GM23338 (cell line): ENCODE measurements at places on chromosomes 3 and 15. TPM values are rescaled to one million over a fixed set of nuclear protein-coding genes. Genes with fewer than 3 reads are reported as not detected.

- DNase-seq: no peak
Measured at GRCh38 chr3:32557640-32558352, 12.9 kb downstream of the DYNC1LI1 start.

- DNase-seq: no peak
Measured at GRCh38 chr3:5572168-5572567, 384.7 kb downstream of the EDEM1 start.

Gene CIAO2A
- 318 and 366 TPM in 2 replicates for polyA plus RNA-seq

DNA sequence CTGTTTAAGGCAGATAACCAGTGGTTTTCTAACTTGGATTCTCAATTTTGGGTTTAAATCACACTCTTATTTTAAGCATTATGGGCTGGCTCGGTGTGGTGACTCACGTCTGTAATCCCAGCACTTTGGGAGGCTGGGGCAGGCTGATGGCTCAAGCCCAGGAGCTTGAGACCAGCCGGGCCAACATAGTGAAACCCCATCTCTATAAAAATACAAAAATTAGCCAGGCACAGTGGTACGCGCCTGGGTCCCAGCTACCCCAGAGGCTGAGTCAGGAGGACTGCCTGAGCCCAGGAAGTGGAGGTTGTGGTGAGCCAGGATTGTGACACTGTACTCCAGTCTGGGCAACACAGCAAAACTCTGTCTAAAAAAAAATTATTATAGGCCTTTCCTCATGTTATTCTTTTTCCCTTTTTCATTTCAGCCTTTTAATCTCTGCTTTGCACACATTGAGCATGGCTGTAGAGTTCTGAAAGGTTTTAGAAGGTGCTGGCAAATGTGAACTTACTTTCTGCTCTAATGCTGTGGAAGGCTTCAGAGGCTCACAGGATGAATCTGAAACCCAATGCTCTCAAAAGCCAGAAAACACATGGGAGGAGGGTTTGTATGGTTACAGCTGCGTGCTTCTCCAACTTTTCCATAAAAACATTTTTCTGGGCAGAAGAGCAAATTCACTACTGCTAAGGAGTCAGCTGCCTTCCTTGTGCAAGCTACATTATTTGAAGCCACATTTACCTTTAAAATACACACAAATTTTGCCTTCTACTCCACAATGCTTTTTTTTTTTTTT is 32.5 kb downstream of the CHAC1 start:
- DNase-seq: no peak

DNA sequence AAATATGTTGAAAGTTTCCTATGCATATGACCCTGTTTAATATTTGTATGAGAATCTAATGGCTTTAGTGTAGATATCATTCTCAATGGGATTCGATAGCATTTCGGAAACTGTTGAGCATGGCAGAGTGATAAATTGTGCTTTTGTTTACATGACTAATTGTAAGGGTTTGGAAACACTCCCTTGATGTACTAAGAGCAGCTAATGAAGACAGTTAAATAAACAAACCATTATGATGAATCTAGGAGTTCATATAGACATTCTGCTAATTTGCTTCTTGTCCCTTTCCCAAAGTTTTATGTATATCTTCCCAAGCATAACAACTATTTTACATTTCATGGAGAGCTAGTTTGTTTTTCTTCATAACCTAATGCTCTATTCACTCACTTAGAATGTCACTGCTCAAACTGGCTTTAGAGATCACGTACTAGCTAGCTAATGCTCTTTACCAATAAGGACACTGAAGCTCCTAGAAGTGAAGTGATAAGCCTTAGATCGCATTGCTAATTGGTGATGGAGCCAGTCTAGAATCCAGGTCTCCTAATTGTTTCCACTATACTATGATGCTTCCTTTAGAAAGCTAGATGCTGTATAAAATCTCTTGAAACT is 140.8 kb downstream of the TP63 start:
- no peak for DNase-seq

- no peak for DNase-seq
Measured at GRCh38 chr15:51908316-51908715, 63.3 kb downstream of the LEO1 start.

DNA sequence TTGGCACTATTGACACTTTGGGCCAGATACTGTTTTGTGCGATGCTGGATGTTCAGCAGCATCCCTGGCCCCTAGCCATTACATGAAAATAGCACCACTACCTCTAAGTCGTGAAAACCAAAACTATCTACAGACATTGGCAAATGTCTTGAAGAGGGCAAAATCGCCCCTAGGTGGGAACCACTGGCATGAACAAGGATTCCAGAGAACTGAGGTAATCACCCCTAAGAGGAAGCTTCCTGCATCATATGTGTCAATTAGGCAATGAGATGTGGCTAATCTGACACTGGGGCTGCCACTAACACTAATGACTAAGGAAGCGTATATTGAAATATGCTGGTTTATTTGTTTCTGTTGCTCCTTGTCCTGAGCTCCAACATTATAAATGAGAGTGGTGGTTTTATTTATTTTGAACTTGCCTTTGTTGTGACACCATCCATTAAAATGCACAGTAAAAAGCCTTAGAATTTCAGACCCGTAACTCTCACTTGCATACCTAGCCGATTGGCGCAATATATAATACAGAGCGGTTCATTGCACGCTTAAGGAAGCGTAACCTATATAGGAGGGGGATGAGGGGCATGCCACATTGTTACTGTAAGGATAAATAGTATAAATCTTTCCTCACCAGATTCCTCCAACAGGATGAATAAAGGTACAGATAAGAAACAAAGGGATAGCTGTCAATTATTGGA is 299.8 kb upstream of the CNTN4 start:
- DNase-seq: no peak

GRCh38 chr3:127264292-127264691 is 23.6 kb downstream of the PRR20G start:
- no peak for DNase-seq

Gene SNRPA1
- polyA plus RNA-seq: 313 and 361 TPM in 2 replicates

DNA sequence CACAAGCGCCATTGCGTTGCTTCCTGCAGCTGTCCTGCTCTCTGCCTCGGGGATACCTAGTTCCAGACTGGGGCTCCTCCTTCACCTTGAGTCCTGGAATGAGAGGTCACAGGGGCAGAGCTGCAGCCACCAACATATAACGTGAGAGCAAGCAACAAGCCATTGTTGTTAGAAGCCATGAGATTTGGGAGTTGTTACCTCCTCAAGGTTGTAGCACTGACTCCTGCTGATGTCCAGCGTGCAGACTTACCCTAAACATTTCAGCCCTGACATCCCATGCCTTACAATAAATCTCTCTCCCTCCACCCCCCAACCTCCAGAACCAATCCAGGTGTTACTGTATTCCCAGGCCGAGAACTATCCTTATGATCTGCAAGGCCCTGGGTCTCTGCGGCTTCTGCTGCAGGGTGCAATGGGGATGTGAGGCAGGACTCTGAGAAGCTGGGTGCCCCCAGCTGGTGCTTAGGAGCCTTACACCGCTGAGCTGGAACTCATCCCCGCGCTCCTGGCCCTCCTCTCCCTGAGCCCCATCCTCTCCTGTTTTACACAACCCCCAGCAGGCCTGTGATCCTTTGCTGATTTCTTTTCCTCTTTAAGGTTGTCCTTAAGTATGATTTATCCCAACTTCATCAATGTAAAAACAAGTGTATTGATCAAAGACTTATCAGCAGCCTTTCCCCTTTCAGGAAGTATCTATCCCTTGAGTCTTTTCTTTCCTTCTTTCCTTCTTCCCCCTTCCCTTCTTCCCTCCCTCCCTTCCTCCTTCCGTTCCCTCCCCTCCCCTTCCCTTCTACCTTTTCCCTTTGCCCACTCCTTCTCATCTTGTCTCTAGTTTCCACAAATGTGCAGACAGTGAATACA is 84.2 kb upstream of the ABHD2 start:
- DNase-seq: peak; percentile 89

Gene MORC1
- not detected in 2 replicates for polyA plus RNA-seq

DNA sequence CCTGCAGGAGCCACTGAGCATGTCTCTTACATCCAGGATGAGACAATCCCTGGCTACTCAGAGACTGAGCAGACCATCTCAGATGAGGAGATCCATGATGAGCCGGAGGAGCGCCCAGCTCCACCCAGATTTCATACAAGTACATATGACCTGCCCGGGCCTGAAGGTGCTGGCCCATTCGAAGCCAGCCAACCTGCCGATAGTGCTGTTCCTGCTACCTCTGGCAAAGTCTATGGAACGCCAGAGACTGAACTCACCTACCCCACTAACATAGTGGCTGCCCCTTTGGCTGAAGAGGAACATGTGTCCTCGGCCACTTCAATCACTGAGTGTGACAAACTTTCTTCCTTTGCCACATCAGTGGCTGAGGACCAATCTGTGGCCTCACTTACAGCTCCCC is 6.2 kb downstream of the MAP1A start:
- no peak for DNase-seq

DNA sequence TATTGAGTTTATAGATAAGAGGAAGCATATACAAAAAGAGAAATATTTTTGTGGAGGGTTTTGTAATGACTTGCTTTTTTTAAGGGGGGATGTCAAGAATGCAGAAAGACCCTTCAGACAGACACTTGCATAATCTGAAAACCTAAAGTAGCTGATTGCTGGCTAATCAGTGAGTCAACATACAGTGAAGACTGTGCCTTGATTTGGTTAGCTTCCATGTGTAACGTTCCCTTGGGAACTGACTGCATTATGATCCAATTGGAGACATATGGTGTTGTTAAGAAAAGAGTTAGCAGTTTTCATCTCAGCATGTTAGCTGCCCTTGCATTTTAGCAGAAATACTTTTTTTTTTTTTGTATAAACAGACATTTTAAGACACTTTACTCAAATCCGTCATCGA is 483.2 kb downstream of the RBMS3 start:
- DNase-seq: no peak

GRCh38 chr15:48556159-48556897 is 89.2 kb downstream of the FBN1 start:
- DNase-seq: no peak

Gene IL5RA
- not detected in 2 replicates for polyA plus RNA-seq

Gene EPHA6
- 0.35 and 0.37 TPM in 2 replicates for polyA plus RNA-seq

DNA sequence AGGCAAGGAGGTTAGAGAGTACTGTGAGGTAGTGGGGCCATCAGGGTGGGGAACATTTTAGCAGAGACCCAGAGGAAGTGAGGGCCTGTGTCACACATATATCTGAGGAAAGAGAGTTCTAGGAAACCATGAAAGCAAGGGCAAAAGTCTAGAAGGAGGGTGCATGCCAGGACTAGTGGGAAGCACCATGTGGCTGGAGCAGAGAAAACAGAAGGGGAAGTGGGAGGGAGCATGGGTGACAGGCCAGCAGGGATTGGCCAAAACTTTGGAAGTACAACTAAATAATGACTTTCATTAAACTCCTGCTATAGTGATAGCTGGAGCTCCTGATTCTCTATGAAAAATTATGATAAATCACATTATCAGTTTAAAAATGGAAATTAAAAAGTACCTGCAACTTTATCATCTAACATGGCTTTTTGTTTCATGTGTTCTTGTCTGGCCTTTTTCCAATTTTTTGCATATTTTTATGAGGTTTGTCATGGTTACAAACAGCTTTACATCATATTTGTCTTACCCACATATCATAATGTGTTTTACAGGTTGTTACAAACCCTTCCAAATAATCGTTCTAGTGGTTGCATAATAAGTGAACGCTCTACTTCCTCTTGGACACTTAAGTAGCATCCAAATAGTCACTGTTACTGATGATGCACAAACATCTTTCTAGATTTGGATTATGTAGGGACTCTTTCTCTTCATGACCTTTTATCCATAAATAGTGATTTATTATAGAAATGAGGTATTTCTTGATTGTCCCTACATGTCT is 168.3 kb downstream of the NEK10 start:
- DNase-seq: no peak

- no peak for DNase-seq
Measured at GRCh38 chr3:172100482-172100881, 61.1 kb downstream of the FNDC3B start.

- DNase-seq: no peak
Measured at GRCh38 chr15:50916400-50916799, 7.9 kb downstream of the AP4E1 start.

DNA sequence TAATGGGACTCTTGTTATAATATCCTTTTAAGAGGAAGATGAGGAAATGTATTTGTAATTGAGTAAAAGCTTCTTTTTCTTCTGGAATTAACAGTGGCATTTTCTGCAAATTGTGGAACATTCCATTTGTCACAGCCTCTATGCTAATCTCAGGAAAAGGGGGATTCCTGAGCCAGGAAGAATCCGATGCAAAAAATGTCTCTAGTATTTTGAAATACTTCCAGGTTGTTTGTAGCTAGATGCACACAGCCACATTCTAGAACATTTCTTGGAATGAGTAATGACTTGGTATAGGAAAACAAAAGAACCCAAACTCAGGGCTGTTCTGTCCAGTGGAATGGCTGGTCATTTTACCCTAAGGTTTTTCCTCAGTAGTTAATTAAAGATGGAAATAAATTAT is 98.5 kb upstream of the SLC2A2 start:
- DNase-seq: no peak

GRCh38 chr15:37041042-37041441 is 59.3 kb downstream of the MEIS2 start:
- no peak for DNase-seq

- DNase-seq: no peak
Measured at GRCh38 chr3:98972155-98972554, 70.7 kb upstream of the DCBLD2 start.

DNA sequence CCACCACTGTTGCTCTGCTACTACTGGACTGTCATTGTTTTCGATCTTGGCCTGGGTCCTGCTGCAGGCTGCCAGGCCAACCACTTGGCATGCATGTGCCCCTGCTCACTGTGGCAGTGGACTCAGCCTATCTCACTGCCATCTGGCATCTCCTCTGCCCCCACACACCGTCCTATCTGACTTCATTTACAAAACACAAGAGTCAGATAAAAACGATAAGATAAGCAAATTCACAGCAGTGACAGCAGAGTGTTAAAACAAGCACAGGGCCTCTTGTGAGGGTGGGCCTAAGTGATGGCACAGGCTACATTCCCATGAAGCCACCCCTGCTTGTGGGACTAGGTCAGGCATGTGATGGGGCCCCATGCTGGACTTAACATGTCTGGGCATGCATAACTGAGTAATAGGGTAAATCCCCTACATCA is 68.1 kb downstream of the CRYGS start:
- no peak for DNase-seq

Gene MKRN2
- 9.1 and 11.4 TPM in 2 replicates for polyA plus RNA-seq

- DNase-seq: no peak
Measured at GRCh38 chr3:150079029-150079739, 108.5 kb upstream of the PFN2 start.

GRCh38 chr15:28018291-28019044 is 80.6 kb downstream of the OCA2 start:
- DNase-seq: no peak

DNA sequence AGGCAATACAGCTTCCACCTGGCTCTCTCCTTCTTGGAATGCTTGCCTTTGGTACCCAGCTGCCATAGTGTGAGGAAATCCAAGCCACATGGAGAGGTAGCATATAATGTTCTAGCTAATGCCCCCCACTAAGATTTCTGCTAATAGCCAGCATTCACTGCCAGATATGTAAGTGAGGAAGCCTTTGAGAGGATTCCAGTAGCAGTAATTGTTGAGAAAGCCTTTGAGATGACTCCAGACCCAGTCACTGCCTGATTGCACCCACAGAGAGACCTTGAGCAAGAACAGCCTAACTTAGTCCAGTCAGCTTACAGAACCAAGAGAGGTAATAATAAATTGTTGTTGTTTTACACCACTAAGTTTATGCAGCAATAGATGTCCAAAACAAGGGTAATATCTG is 63.1 kb downstream of the STRIT1 start:
- DNase-seq: no peak

Gene SCG5
- polyA plus RNA-seq: 64.4 and 73.3 TPM in 2 replicates

- peak; percentile 19 for DNase-seq
Measured at GRCh38 chr3:147449669-147450068, 40.5 kb downstream of the ZIC1 start.

- DNase-seq: no peak
Measured at GRCh38 chr3:164748626-164749025, 329.7 kb downstream of the SI start.
